ENCODE measurements at places on chromosomes 3 and 15. TPM values are rescaled to one million over a fixed set of nuclear protein-coding genes. Genes with fewer than 3 reads are reported as not detected.

GABRA5 gene
- not detected for total RNA-seq

THBS1 gene
- 474 TPM for total RNA-seq

SH2D7 gene
- not detected for total RNA-seq

DNA sequence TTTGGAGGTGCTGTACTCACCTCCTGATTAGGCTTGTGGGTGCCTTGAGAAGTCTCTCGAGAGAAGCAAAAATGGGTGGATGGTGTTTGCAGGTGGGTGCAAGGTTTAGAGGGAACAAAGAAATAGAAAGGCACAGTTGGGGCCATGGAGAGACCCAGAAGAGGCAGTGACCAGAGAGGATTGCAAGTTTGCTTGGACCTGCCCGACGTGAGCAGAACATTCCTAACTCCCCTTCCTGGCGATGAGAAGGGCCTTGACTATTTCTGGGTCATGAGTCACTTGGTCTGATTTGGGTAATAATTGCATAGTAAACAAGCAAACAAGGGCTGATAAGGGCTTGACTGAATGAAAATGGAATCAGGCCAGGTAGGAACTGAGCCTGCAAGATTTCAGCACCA, 7.0 kb upstream of the CTSH start:
- DNase-seq: no peak

DNA sequence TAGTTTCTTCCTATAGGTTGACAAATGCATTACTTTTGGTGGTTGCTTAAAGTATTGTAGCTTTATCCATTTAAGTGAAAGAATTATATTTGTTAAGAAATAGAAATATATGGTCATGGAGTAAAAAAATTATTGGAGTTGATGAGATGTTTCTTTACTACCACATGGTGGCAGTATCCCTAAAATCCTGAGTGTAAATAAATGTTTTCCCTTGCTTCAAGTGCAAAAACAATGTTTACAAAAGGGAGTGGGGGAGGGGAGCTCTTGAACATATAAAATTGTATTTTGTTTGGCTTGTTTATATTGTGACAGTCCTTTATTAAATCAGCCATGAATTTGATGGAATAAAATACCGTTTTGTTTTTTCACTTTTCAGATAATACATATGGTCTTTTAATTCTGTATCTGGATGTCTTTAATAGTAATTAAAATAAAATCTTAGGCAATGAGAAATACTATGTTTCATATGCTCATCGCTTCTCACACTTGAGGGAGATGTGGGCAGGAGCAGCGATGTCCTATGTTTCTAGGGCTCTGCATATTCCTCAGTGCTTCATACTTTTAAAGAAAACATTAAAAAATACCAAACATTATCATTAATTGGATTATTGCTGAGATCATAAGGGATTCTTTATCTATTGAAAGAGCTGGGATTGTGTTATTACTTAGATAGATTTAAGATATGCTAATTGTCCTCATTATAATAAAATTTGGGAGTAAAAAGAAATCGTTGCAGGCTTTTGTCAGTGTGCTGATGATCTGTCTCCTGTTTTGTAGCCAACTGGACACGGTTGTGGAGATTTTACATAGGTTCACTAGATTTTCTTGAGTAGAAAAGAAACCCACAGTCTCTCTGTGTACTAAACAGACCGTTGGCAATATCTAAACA, 349.7 kb downstream of the TUSC7 start:
- DNase-seq: no peak

DNA sequence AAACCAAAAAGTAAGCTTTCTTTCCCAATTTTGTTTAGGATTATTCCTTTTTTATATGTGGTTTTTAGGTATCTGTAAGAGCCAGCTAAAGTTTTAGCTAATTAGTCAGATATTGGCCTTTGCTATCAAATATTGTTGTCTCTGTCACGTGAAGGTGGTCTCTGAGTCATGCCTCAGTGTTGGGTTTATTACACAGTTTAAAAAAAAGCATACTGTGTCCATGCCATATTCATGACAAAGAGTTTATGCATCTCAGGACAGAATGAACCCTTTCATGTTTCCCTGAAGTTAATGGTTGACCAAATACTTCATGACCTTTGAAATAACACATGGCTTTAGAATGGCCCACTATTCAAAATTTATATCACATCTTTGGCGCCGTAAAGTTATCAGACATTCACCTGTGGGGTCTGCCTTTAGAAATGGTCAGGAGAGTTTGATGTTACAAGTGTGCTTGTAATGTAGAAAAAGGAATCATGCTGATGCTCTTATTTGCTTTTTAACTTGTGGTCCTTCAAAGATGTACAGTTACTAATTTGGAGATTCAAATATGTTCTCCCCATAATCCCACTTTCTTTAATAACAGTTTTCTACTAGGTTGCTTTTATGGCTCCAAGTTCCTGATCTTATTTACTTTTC, 101.5 kb downstream of the MYRIP start:
- DNase-seq: no peak

MNS1 gene
- 0.16 TPM for total RNA-seq

GRCh38 chr3:127646501-127647046, 17.6 kb downstream of the PODXL2 start:
- DNase-seq: no peak

GRCh38 chr3:167967257-167968036, 128.3 kb downstream of the GOLIM4 start:
- DNase-seq: no peak

- DNase-seq: no peak
Measured at GRCh38 chr15:92383519-92384324, 10.0 kb upstream of the ST8SIA2 start.

- DNase-seq: peak; percentile 73
Measured at GRCh38 chr15:89971592-89971997, 29.5 kb upstream of the ZNF710 start.

DNA sequence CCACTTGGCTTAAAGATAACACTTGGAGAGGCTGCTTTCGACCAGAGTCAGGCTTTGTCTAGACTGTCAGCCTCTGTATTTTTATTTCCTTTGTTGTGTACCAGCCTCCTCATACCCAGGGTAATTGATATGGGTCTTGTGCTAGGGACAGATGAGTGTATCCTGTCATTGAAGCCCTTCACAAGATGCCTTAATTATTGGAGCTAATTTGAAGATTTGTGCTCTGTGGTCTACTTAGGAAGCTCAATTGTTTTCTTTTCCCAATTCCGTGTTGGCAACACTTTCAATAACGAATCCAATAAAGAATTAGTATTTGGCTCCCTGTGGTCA, 60.5 kb upstream of the DPH6 start:
- DNase-seq: no peak
